NCI-H748 treated with DMSO at 0.1 percent for 48 hours (cell line): ENCODE measurements at places on chromosomes 7 and 10.

DNA sequence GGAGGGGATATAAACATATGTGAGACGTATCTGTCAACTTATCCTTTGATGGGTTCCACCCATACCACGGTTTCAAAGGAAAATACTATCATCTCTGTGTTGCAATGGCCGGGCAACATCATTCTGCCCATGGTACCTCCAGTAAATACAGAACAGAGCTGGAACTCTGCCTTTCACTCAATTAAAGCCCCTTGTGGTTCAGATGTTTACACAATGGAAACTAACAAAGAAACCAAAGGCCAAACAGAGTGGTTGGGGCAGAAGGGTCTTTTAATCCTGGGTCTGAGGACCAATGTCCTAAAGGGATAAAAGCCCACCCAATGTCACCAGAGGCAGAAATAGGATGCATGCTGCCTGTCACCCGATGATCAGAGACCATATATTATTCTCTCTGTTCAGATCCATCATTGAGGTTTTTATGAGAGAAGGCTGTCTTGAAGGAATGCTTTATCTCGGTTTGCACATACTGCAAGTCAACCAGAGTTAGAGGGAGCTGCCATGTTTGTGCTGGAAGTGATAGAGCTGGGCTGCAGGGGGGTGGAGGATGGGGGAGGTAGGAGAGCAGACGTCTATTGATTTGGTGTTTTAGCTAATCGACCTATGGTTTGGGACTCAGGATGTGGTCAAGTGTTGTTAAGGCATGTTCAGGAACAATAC lies 105.4 kb upstream of the FRMD4A start:
- DNase-seq: no peak

DNA sequence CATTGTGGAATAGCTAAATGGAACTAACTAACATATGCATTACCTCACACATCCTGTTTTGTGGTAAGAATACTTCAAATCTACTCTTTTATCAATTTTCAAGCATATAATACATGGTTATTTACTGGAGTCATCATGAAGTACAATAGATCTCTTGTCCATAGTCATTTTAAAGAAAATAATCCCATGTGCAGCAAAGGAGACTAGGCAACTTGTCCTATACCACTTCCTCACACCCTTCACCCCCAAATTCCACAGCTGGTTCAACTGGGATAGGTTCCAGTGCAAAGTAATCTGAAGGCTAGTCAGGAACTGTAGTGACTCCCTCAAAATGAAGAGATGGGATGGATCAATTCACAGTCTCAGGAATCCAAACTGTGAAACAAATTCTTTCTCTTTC lies 176.1 kb downstream of the SGMS1 start:
- DNase-seq: no peak

GRCh38 chr10:97018251-97019212 lies 167.2 kb downstream of the SLIT1 start:
- DNase-seq: no peak

GRCh38 chr10:62433181-62433692 lies 59.1 kb downstream of the ZNF365 start:
- DNase-seq: no peak

DNA sequence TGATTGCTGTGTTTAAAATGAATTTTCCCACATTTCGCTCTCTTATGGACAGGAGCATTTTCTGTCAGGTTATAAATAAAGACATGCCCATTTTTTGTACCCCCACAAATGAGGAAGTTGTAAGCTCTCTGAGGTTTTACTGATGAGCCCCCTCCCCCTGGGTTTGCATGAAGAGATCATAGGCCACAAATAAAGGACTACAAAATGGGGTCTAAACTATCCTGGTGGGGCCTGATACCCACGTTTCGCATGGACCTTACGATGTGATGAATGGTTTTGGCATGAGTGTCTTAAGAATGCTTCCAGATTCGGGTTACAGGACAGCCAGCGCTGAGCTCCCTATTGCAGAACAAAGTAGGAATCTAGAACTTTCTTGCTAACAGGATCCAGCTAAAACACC lies 5.8 kb downstream of the IKZF1 start:
- no peak for DNase-seq

DNA sequence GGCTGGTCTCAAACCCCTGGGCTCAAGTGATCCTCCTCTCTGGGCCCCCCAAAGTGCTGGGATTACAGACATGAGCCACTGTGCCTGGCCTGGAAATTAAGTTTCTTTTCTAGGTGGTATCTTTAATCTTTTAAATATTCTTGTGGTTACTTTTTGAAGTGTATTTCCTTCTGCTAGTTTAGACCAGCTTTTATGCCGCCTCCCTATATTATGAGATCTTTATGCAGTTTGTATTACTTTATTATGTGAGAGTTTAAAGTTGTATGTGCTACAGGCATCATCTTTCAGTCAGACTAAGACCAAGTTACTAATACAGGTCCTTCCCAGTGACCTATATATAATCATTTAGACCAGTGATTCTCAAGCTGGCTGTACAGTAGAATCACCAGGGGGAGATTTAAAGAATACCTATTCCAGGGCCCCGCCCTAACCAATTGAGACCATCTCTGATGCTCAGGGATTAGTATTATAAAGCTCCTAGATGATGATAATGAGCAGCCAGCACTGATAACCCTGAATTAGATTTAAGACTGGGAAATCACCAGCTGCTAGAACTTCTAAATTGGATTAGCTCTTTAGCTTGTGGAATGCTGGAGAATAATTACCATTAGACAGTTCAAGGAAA lies 11.3 kb downstream of the INPP5F start:
- DNase-seq: no peak
